ENCODE measurements at places on chromosomes 2 and 18.

DNA sequence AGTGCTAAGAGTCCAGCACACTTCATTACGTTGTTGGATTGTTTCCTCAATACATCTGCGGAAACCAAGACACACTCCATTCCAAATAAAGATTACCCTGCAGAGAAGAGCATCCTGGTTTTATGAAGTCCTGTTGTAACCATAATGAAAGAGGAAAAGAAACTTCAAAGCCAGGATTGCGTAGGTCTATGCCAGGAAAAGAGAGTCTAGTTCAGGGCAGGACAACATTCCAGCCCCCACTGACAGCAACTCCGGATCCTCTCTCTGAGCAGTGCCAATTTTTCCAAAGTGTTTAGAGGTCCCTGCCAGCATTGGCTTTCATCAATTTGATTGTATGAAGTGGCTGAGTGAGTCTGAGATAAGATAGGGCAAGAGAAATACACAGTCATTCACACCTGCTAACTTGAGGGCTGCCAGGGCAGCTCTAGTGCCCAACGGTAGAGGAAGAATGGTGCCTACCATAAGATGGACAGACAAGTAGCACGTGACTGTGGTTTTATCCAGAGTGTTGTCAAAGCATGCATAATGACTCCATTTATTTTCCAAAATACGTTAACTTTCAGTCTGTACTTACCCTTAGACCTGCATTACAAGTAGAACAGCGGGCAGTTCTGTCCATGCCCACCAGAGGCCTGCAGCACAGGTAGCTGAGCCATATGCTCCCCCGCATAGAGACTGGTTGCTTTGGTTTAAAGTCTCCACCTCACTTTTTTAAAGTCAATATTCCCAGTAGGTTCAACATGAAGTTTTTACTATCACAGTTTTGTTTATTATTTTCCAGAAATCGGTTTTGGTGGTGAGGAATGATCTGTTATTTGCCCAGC lies 23.7 kb downstream of the PIEZO2 start:
- DNase-seq, result no peak

DNA sequence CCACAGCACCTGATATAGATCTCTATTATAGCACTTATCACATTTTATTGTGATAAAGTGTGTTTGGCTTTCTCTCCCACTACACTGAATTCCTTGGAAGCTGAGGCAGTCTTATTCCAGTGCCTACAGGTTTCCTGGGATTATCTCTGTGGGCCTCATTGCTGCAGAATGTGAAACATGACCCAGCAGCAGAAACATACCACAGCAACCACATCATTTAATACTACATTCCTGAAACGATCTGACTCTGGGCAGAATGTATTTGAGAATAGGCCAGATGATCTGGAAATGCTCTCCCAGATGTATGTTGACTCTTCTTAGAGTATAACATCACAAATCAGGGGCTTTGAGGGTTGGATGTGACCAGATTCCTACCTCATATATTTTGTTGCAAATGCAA lies 323.5 kb upstream of the TANK start:
- DNase-seq, result no peak

GRCh38 chr2:141501752-141502151 lies 629.1 kb downstream of the LRP1B start:
- DNase-seq, result no peak

GRCh38 chr2:187547353-187547979 lies 6.8 kb downstream of the TFPI start:
- no peak for DNase-seq

- no peak for DNase-seq
Measured at GRCh38 chr18:48547531-48547981, 8.7 kb downstream of the CTIF start.

DNA sequence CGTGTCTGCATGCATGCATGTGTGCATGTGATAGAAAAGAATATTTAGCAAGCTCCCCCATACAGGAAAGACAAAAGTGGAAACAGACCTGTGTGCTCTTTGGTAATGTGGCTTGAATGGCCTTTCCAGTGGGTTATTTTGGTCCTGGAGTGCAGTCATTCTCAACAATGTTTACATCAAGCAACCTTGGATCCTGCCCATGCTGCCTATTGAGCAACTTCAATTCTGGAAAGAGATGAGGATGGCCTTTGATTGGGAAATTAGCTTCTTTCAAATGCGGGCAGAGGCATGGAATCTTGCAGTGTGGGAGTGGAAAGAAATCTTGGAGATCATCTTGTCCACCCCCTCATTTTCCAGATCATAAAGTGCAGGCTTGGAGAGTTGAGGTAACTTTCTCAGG lies 87.2 kb upstream of the SMAD2 start:
- no peak for DNase-seq

DNA sequence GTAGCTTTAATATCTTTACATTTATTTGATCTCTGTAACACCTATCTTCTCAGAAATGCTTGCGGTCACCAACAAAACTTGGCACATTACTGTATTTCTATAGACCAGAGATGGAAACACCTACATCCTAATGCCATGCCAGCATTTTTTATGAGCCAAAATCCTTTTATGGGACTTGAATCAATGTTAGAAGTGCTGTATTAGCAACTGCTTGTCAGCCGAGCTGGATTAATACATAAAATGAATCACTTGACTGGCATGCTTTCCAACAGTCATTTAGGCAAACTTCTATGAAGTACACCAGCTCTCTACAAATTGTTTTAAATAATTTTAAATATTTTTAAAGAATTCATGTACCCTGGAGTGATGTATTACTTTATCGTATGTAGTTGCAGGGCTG lies 272.9 kb upstream of the NRP2 start:
- DNase-seq, result no peak

DNA sequence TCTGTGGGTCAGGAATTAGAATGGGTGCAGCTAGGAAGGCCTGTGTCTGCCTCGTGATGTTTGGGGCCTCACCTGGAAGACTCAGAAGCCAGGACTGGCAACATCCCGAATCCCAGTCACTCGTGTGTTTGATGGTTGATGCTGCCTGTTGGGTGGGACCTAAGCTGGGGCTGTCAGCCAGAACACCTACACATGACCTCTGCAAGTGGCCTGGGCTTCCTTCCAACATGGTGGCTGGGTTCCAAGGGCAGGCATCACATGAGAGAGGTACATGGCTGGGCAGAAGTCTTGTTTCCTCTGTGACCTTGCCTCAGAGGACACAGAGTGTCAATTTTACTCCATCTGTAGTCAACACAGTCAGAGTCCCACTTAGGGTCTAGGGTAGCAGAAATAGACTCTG lies 177.8 kb downstream of the GBX2 start:
- no peak for DNase-seq

DNA sequence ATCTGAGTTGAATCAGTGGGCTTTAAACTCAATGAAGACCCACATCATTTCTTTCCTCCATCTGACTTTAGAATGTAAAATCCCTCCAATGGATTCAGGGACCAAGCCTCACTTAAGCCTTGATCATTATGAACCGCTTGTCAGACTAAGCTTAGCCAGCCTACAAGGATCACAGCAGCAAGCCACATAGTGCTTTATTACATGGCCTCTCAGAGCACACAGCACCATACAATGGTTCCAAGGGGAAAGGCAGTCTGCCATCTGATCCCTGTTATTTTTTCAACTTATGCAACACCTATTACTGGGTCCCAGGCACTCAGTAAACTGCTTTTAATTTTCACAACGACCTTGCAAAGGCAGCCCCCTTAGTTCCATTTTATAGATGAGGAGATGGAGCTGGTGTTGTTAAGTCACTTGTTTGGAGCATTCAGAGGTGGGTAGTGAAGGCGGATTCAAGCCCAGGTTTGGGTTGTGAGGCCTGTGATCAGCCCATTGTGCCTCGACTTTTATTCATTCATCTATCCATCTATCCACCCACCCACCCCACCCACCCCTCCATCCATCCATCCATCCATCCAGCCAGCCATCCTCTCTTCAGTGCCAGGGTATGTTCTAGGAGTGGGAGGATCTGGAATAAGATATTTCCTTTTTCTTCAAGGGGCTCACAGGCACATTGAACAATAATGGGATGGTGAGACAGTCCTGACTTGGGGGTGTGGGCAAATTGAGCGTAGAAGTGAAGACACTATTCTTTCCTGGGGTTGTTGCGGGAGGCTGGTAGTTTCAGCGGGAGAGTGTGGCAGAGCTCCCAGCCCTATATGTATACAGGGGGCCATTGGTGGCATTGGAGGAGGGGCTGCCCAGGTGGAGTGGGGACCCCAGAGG lies 141.2 kb downstream of the MYCN start:
- DNase-seq, result no peak

GRCh38 chr2:120867290-120868241 lies 131.9 kb downstream of the GLI2 start:
- peak; percentile 55 for DNase-seq

- DNase-seq, result no peak
Measured at GRCh38 chr2:120547662-120548061, 188.0 kb upstream of the GLI2 start.

DNA sequence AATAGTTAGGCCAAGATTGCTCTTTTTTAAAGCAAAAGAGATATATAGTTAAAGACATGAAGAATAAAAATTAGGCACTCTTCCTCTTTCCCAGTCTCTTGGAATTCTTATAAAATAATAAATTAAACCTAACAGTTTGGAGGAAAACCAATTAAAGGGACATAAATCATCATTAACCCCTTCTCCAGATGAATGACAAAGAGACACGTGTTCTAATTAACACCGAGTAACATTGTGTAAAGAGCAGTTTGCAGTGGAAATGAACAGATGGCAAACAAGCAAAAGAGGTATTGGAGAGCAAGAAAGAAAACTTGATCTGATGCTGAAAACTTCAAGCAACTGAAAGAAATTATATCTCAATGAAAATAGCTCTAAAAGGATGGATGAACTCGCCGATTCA lies 48.4 kb downstream of the BCL2 start:
- DNase-seq, result no peak

DNA sequence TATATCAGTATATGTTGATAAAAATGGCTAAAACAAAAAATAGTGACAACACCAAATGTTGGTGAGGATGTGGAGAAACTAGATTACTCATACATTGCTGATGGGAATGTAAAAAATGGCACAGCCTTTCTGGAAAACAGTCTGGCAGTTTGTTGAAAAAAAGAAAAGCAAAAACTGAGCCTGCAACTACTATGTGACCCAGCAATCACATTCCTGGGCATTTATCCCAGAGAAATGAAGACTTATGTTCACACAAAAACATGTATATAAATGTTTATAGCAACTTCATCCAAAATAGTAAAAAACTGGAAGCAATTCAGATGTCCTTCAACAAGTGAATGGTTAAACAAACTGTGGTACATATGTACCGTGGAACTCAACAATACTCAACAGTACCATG lies 7.5 kb upstream of the KDSR start:
- DNase-seq, result no peak

GRCh38 chr2:120451334-120451733 lies 105.4 kb downstream of the INHBB start:
- no peak for DNase-seq

GRCh38 chr18:23882616-23883276 lies 131.8 kb upstream of the TTC39C start:
- DNase-seq, result no peak

DNA sequence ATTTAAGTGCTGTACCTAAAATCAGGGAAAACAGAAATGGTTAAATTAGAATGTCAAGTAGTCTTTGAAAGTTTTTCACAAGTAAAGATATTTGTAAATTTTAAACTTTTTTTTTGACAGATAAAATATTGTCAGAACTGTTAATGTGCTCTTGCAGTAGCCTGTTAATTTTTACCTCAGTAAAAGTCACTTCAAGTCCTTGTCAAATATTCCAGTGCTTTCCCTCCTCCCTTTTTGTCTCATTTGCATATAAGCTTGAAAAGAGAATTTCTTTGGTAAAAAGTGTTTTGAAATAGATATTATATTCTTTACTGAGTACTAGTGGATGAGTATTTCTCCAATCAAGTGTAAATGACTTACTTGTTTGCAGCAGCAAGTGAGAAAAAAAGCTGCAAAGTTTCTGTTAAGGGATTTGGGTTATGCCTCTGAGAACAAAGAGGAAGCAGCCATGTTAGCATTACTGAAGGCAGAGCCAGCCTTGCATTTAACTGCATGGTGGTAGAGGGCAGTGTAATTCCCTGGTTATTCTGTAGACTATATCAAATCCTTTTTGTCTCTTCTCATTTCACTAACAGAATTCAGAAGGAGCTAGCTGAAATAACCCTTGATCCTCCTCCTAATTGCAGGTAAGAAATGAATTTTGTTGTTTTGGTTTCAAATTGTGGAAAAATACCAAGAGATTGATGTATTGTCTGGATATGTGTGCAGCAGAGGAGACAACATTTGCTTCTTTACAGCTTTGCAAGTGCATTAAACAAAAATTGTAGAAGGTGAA lies 3.2 kb downstream of the UBE2E3 start:
- no peak for DNase-seq

- DNase-seq, result no peak
Measured at GRCh38 chr2:217071416-217071815, 211.6 kb upstream of the TNP1 start.

- DNase-seq, result no peak
Measured at GRCh38 chr18:65411061-65411460, 339.8 kb upstream of the CDH7 start.

DNA sequence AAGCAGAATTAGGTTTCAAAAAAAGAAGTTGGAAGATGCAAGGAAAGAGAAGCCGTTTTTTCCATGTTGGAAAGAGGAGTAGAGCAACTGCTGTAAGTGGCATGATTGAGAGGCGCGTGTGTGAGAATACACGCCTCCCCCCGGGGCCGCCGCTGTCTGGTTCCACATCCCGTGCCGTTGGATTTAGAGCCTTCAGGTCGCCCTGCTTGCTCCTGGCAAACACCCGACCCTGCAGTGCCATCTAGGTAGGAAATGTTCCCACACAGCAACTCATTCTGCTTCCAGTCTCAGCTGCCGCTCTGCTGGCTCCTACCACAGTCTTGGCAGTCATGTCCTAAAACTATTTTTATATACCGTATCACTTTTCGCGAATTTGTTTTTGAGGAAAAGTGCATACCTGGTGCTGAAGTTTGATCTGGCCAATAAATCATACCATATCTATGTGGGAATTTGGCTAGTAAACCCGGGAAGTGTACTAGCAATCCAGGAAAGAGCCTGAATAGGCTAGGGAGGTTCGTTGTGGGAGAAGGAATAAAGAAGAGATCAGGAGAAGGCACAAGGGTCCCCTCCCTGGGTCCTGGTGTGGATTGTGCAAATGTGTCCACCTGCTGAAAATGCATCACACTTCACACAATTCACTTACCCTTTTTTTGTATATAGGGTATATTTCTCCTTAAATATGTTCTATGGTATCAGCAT lies 372.7 kb downstream of the FBXO15 start:
- no peak for DNase-seq

- no peak for DNase-seq
Measured at GRCh38 chr2:63425606-63426005, 162.7 kb downstream of the WDPCP start.

DNA sequence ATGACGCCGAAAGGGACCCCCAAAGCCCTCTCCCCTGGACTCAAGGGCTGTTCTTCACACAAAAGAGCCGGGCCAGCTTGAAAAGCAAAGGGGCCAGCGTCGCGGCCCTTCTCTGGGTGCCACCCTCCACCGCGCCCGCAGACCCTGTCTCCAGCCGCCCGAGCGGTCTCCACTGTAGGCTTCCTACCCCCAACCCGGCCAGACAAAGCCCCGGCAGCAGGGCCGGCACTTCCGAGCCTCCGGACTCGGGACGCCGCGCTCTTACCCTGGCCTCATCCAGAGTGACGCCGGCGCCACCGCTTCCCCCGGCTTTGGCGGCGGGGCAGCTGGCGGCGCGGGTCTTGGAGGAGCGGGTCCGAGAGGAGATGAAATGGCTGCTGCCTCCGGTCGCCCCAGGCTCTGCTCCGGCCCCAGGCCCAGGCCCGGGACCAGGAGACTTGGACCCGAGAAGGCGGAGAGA lies 603 bp downstream of the ATAD2B start:
- DNase-seq, result no peak
